ENCODE measurements at places on chromosomes 11 and 22. TPM values are rescaled to one million over a fixed set of nuclear protein-coding genes. Genes with fewer than 3 reads are reported as not detected.

The PTGDR2 gene
- total RNA-seq, result 1.3 TPM

The PRR33 gene
- 1.3 TPM for total RNA-seq

The SNX32 gene
- 1.9 TPM for total RNA-seq

The CATSPERZ gene
- not detected for total RNA-seq

The PPP6R2 gene
- 58.2 TPM for total RNA-seq

The ADAMTS8 gene
- 2.5 TPM for total RNA-seq

The ACTN3 gene
- total RNA-seq, result 37.8 TPM

The TYR gene
- not detected for total RNA-seq

The PANX3 gene
- not detected for total RNA-seq

The MRGPRX4 gene
- not detected for total RNA-seq

The KCNQ1OT1 gene
- 11.5 TPM for total RNA-seq

The GALNT18 gene
- total RNA-seq, result 53.5 TPM

The CCDC116 gene
- total RNA-seq, result 0.35 TPM

The TMEM86A gene
- total RNA-seq, result 5.3 TPM

The PNPLA3 gene
- 1.3 TPM for total RNA-seq

The TNNI2 gene
- 526 TPM for total RNA-seq

The NLRP14 gene
- 0.99 TPM for total RNA-seq

The RFPL1 gene
- total RNA-seq, result not detected

The GAS2 gene
- 13.0 TPM for total RNA-seq

The MYEOV gene
- total RNA-seq, result 2.0 TPM

The TBC1D22A gene
- total RNA-seq, result 15.0 TPM

The DRD4 gene
- total RNA-seq, result 1.3 TPM

The FGF19 gene
- total RNA-seq, result 0.70 TPM

The CD44 gene
- 27.7 TPM for total RNA-seq

The SLC22A6 gene
- 9.7 TPM for total RNA-seq

The DSCAML1 gene
- total RNA-seq, result 6.0 TPM

The KRTAP5-9 gene
- 0.23 TPM for total RNA-seq

The RASSF10 gene
- total RNA-seq, result 32.9 TPM

The IL18 gene
- total RNA-seq, result 6.1 TPM

The APOBEC3H gene
- total RNA-seq, result 0.18 TPM

The KCNK4 gene
- total RNA-seq, result not detected

The C11orf52 gene
- total RNA-seq, result 8.2 TPM

The APOA5 gene
- total RNA-seq, result not detected

The CD3D gene
- total RNA-seq, result 1.4 TPM

The MTFP1 gene
- total RNA-seq, result 12.0 TPM

The FDXACB1 gene
- 4.1 TPM for total RNA-seq

The DAGLA gene
- total RNA-seq, result 3.6 TPM

The OR8A1 gene
- total RNA-seq, result not detected

The GTSE1 gene
- total RNA-seq, result 8.6 TPM

The CLDN5 gene
- total RNA-seq, result 91.8 TPM
